ENCODE measurements at places on chromosomes 1 and 21. TPM values are rescaled to one million over a fixed set of nuclear protein-coding genes. Genes with fewer than 3 reads are reported as not detected.

GRCh38 chr21:41887667-41888066, 8.5 kb upstream of the PRDM15 start:
- H3K4me3 ChIP-seq, result no peak overlapping the region
- no peaks in the 10 kb centered on the region for H3K27me3 ChIP-seq
- peaks cover 4% of the 10 kb centered on the region for H3K4me1 ChIP-seq
- no peak for DNase-seq
- peaks cover 3% of the 10 kb centered on the region for H3K36me3 ChIP-seq
- no peak overlapping the region for H3K27ac ChIP-seq

DNA sequence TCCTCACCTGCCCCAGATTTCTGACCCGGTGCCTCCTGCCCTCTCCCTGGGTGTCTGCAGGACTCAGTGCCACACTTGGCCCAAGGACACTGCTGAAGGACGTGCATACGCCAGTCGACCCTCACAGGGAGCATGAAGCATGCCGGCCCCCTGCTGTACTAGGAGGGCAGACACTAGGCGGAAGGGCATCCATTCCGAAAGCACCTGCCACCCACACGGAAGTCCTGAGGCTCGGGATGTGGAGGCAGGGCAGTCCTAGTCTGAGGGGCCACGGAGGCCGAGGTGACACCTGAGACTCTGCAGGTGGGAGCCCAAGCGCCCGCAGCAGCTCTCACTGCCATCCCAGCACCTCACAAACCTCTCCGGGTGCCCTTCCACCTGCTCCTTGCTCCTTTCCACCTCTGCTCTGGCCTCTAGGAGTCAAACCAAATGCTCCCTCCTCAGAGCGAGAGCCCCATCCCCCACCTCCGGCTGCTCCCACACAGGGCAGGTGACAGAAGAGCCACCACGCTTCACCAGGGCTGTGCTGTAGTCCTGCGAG, 2.4 kb downstream of the NPHP4 start:
- H3K4me1 ChIP-seq, result peaks cover 20% of the 10 kb centered on the region
- no peaks in the 10 kb centered on the region for H3K27me3 ChIP-seq
- peak overlapping the region; percentile 30 for H3K4me3 ChIP-seq
- no peak for DNase-seq
- H3K27ac ChIP-seq, result no peak overlapping the region

Gene LRRC53
- total RNA-seq, result not detected

Gene FAM177B
- total RNA-seq, result not detected

DNA sequence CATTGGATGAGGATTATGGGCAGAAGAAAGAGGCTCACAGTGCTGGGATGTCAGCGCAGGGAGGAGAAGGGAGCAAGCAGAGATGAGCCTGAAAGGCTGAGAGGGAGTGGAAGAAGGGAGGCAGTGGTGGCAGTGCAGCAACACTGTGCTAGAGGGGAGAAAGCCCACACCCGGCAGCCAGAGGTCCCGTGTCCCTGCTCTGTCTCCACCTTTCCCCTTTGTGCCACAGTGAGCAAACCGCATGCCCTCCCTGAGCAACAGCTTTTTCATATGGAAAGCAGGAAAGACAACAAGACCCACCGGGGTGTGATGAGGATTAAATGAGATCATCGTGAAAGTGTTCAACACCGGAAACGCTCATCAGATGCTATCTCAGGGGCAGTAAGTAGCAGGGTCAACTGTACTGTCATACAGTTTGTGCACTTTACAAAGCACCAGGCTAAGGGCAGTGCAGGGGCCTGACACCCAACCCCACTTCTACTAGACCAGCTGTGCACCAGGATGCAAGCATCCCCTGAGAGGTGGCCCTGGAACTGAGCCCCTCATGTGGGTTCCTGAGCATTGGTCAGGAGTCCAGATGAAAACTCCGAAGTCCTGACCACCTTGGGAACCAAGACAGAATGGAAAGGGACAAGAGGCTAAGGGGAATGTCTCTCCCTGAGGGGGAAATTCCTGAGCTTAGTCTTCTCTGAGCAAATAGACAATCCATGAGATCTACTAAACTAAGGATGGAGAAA, 9.1 kb downstream of the NHLH1 start:
- no peak for DNase-seq
- peak overlapping the region; percentile 25 for H3K4me3 ChIP-seq
- H3K27ac ChIP-seq, result peak overlapping the region; percentile 53

- H3K4me1 ChIP-seq, result peaks cover 9% of the 10 kb centered on the region
- H3K27ac ChIP-seq, result peak overlapping the region; percentile 79
- H3K4me3 ChIP-seq, result no peak overlapping the region
- peak; percentile 29 for DNase-seq
- no peaks in the 10 kb centered on the region for H3K36me3 ChIP-seq
Measured at GRCh38 chr1:1170215-1171091, 3.2 kb upstream of the TTLL10 start.

GRCh38 chr1:85321237-85321964, 45.0 kb upstream of the BCL10 start:
- no peak overlapping the region for H3K4me3 ChIP-seq
- H3K36me3 ChIP-seq, result no peaks in the 10 kb centered on the region
- peaks cover 8% of the 10 kb centered on the region for H3K4me1 ChIP-seq

- no peak overlapping the region for H3K27ac ChIP-seq
- H3K27me3 ChIP-seq, result no peaks in the 10 kb centered on the region
- H3K4me1 ChIP-seq, result peaks cover 12% of the 10 kb centered on the region
- no peak overlapping the region for H3K4me3 ChIP-seq
- H3K36me3 ChIP-seq, result peaks cover 10% of the 10 kb centered on the region
- DNase-seq, result no peak
Measured at GRCh38 chr1:221801773-221802516, 60.1 kb upstream of the DUSP10 start.

Gene CTSK
- total RNA-seq, result 6.7 TPM

- DNase-seq, result no peak
- H3K27me3 ChIP-seq, result no peaks in the 10 kb centered on the region
- no peak overlapping the region for H3K27ac ChIP-seq
- H3K36me3 ChIP-seq, result no peaks in the 10 kb centered on the region
- H3K4me1 ChIP-seq, result no peaks in the 10 kb centered on the region
Measured at GRCh38 chr1:68378296-68379084, 71.3 kb downstream of the RPE65 start.

DNA sequence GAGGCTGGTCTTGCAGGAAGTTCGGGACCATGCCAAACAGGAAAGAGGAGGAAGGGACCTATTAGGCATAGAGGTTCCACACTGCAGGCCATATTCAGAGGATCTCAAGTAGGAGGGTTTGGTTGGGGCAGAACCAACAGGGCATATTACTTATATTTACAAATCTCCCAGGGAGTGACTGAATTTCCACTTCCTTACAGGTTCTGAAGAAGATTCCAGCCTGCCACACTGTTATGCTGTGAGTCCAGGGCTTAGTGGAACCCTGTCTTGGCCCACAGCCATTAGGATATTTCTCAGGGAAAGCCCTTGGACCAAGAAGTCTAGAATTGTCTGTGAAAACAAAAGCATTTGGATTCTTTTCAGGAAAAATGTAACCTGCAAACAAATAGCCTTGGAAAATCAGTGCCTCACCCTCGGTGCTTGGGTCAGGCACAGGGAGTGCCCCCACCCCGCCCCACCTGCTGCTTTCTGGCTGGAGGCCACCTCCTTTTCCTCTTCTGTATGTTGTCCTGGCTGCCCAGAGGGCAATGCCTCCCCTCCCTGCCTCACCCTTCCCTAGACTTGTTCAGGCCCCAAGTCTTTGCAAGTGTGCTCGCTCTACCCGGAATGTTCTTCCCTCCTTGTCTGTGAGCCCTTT, 41.0 kb upstream of the JUN start:
- H3K27ac ChIP-seq, result no peak overlapping the region
- H3K4me1 ChIP-seq, result no peaks in the 10 kb centered on the region
- peaks cover 10% of the 10 kb centered on the region for H3K36me3 ChIP-seq
- peaks cover 10% of the 10 kb centered on the region for H3K27me3 ChIP-seq
- DNase-seq, result no peak

- no peak overlapping the region for H3K27ac ChIP-seq
- H3K4me1 ChIP-seq, result peaks cover 18% of the 10 kb centered on the region
- H3K27me3 ChIP-seq, result peaks cover 37% of the 10 kb centered on the region
Measured at GRCh38 chr1:43527111-43527878, 3.4 kb upstream of the PTPRF start.

DNA sequence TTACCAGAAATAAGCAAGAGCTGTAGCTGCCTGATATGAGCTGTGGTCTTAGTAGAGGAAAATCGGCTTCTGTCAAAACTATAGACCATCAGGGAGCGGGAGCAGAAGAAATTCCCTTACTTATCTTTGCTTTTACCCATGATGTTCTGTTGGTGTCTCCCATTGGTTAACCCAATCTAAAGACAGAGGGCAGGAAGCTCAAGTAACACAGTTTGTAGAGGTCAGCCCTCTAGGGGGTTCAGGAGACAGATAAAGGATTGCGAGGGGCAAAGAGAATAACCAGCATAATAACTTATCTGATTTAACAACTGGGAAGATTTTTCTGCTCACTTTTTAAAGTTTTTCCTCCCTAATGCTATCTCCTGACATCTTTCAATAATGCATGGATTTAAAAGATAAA, 142.4 kb downstream of the NTMT2 start:
- H3K4me1 ChIP-seq, result no peaks in the 10 kb centered on the region
- DNase-seq, result no peak
- no peak overlapping the region for H3K4me3 ChIP-seq

Gene MX2
- total RNA-seq, result 103 TPM

GRCh38 chr1:44485229-44485933, 80.3 kb downstream of the RNF220 start:
- peaks cover 34% of the 10 kb centered on the region for H3K27me3 ChIP-seq
- DNase-seq, result no peak
- no peak overlapping the region for H3K27ac ChIP-seq
- no peaks in the 10 kb centered on the region for H3K36me3 ChIP-seq
- H3K4me1 ChIP-seq, result no peaks in the 10 kb centered on the region
- no peak overlapping the region for H3K4me3 ChIP-seq

DNA sequence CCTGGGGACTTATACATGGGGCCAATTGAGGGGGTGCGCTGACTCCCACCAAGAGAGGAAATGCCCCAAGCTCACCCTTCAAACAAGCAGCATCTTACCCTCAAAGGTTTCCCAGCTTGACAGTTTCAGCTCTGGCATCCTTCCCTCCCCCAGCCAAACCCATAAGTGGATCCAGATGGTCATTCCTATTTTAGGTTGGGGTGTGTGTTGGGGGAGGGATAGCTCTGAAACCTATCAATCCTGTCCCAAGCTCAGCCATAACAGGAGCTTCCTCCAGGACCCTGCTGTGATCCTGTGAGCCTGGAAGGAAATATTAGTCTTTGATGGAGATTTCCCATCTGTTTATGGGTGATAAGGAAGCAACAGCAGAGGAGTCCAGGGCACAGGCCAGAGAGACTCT, 3.4 kb upstream of the TMEM222 start:
- H3K4me1 ChIP-seq, result peaks cover 14% of the 10 kb centered on the region
- no peak for DNase-seq
- no peak overlapping the region for H3K4me3 ChIP-seq
- H3K27me3 ChIP-seq, result peaks cover 11% of the 10 kb centered on the region

GRCh38 chr1:5502311-5503194, 489.7 kb downstream of the NPHP4 start:
- no peaks in the 10 kb centered on the region for H3K36me3 ChIP-seq
- no peak overlapping the region for H3K4me3 ChIP-seq
- no peak overlapping the region for H3K27ac ChIP-seq
- no peaks in the 10 kb centered on the region for H3K27me3 ChIP-seq
- H3K4me1 ChIP-seq, result no peaks in the 10 kb centered on the region

Gene TRIM46
- 13.4 TPM for total RNA-seq

DNA sequence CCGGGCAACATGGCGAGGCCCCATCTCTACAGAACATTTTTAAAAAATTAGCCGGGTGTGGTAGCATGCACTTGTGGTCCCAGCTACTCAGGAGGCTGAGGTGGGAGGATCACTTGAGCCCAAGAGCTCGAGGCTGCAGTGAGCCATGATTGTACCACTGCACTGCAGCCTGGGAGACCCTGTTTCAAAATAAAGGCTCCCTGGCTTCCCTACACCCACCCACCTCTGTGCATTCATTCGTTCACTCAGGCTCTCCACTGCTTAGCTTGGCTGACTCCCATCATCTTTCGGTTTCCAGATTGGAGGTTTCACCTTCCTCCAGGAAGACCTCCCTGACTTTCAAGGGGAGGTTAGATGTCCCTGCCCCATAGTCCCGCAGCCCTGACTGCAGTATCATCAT, 14.2 kb downstream of the KIAA2013 start:
- H3K27me3 ChIP-seq, result no peaks in the 10 kb centered on the region
- no peak overlapping the region for H3K4me3 ChIP-seq
- H3K27ac ChIP-seq, result no peak overlapping the region
- no peak for DNase-seq
- no peaks in the 10 kb centered on the region for H3K36me3 ChIP-seq

DNA sequence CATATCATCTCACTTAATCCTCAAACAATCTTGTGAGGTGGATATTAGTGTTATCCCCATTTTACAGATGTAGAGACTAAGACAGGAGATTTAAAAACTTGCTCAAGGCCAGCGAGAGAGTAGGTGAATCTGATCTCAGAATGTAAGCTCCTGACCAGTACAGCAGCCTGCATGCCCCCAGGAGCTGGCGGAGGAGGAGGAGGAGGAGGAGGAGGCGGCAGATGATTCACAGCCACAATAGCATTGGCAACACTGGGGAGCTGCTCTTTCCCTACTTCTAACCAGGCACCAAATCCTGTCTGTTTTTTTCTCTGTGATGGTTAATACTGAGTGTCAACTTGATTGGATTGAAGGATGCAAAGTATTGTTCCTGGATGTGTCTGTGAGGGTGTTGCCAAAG, 243.2 kb downstream of the ATG4C start:
- H3K27ac ChIP-seq, result no peak overlapping the region
- no peak for DNase-seq
- H3K4me3 ChIP-seq, result no peak overlapping the region

GRCh38 chr1:46996659-46997281, 26.7 kb upstream of the CYP4X1 start:
- DNase-seq, result no peak
- no peak overlapping the region for H3K4me3 ChIP-seq

DNA sequence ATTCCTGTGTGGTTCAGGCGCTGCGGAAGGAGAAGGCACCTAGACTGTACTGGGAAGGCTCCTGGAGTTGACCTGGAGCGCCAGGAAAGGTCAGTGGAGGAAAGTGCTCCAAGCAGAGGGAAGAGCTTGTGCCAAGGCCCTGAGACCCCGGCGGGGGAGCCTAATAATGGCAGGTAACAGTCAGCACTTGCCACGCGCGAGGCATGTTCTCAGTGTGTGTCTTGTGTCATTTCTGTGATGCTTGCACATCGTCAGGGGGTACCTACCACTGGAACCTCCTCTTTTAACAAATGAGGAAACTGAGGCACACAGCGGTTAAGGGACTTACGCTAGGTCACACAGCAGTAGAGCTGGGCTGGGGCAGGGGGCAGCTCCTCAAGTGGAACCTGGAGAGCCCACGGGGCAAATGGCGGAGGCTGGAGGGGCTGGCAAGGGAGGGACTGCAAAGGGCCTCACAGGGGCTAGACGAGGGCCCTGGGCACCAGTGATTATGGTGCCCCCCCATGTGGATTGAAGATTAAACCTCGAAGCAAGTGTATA, 976 bp upstream of the BMP8B start:
- peaks cover 46% of the 10 kb centered on the region for H3K27me3 ChIP-seq
- peaks cover 9% of the 10 kb centered on the region for H3K4me1 ChIP-seq
- no peak for DNase-seq
- no peaks in the 10 kb centered on the region for H3K36me3 ChIP-seq
- peak overlapping the region; percentile 57 for H3K27ac ChIP-seq
- peak overlapping the region; percentile 75 for H3K4me3 ChIP-seq

All from activated naive CD8-positive, alpha-beta T cell treated with anti-CD3 and anti-CD28 coated beads, Interleukin-2, amount 10 ng/mL, durations not matched to agents 7 days and 5 days (primary cell).